Kasumi-1 (cell line): ENCODE measurements at places on chromosomes 2 and 18.

DNA sequence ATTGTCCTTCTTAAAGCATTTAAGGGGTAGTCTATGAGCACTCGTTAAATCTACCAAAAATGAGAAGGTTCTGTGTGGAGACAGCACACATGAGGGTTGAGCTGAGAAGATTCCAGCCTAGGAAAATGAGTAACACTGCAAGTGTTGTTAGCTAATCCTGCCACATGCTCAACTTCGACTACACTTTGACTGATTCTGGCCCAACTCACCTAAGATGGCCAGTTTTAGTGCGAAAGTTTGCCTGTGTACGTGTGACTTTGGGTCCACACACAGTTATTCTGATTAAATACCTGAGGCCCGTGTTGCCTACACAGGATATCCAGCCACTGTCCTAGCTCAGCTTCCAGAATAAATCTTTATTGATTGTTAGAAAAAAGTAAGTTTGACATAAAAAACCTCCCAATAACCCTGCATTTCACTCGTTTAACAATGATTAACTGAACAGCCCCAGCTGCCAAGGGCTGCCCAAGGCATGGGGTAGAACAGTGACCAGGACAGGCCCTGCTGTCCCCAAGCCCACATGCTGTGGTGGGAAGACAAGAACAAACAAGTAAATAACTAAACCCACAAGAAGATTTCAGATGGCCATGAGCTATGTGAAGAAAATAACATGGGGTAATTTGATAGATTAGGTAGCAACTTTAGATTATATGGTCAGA, 14.7 kb upstream of the CERS6 start:
- no peak for DNase-seq

- no peak for DNase-seq
Measured at GRCh38 chr2:156064540-156064939, 268.0 kb downstream of the NR4A2 start.

DNA sequence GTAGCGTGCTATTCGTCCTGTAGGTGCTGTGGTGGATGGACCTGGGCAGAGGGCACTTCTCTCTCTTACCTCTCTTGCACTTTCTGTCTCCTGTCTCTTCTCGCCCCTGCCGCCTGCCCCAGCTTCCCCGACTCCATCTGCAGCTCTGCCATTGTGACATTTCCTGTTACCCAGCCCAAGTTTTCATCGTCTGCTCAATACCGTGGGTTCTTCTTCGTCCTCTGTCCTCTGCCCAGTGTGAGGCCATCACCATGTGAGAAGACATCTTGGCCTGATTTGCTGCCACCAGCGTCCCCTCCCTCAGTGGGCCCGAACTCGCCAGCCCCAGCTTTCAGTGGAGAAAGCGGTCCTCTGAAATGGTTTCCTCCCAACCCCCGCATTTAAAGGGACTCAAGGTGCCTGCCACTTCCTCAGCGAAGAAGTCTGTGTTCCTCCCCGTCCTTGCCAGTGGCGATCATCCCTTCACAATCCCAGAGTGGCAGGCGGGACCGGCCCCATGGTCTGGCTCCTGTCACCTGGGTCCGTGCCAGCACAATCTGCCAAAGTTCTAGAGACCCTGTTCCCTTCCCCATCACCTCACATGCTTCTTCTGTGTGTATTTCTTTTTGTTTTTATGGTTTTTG, 18.0 kb downstream of the TGOLN2 start:
- DNase-seq: peak; percentile 61

- DNase-seq: no peak
Measured at GRCh38 chr18:79882522-79883241, 68.8 kb downstream of the SLC66A2 start.

DNA sequence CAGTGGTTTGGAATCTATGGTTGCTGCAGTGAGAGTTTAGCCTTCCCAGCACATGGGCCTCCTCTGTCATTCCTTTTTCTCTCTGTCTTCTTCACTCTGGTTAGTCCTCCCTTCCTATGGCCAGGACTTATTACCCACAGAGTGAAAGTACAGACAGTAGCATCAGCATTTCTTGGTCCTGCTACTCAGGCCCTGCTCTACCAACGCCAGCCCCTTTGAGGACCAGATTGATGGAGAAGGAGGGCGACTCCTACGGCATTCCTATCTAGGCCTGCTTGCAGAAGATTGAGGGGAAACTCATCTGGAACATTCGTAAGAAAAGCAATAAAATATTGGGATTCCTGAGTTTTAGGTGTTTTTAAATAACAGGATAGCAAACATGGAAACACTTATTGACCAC, 43.5 kb downstream of the BMP10 start:
- no peak for DNase-seq

DNA sequence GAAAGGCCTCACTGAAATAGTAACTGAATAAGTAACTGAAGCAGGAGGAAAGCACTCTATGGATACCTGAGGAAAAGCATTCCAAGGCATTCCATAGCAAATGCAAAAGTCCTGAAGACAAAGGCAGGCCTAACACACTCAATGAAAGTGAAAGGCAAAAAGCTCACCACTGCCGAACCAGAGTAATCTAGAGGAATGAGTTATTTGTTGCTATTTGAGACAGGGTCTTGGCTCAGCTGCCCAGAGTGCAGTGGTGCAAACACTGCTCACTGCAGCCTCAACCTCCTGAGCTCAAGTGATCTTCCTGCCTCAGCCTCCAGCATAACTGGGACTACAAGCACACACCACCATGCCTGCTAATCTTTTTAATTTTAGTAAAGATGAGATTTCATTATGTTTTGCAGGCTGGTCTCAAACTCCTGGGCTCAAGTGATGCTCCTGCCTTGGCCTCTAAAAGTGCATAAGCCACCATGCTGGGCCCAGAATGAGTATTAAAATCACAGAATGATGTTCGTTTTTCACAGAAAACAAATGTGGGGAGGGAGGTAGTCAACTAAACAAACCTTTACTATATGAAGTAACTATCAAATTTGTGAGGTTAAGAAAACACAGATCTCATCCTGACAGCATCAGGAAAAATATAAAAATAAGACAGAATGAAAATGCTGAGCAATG, 17.9 kb downstream of the PIAS2 start:
- no peak for DNase-seq

GRCh38 chr2:48915227-48915626, 159.7 kb upstream of the LHCGR start:
- no peak for DNase-seq

GRCh38 chr2:220660277-220661145, 911.6 kb downstream of the EPHA4 start:
- no peak for DNase-seq

GRCh38 chr2:26509141-26509540, 31.2 kb upstream of the OTOF start:
- DNase-seq: no peak

GRCh38 chr2:40213071-40213470, 238.8 kb downstream of the SLC8A1 start:
- DNase-seq: no peak

GRCh38 chr2:111633643-111634042, 250.3 kb downstream of the ANAPC1 start:
- DNase-seq: peak; percentile 56
